CD4-positive, alpha-beta T cell treated with Interleukin-17A for 4 hours (primary cell): ENCODE measurements at places on chromosomes 3 and 15.

GRCh38 chr15:23877502-23878412 is 190.7 kb upstream of the NDN start:
- no peak for DNase-seq

- DNase-seq = no peak
These were observed 55.1 kb downstream of the CD47 start for GRCh38 chr3:108035751-108036150.

- DNase-seq = no peak
These were observed 169.5 kb downstream of the TNIK start for GRCh38 chr3:171290680-171291079.

GRCh38 chr3:8650583-8651416 is 6.2 kb upstream of the SSUH2 start:
- DNase-seq = no peak

- no peak for DNase-seq
These were observed 682.1 kb downstream of the MECOM start for GRCh38 chr3:168981396-168981795.

GRCh38 chr15:40064231-40064894 is 25.4 kb upstream of the SRP14 start:
- peak; percentile 35 for DNase-seq

- DNase-seq = no peak
These were observed 6.3 kb upstream of the TRIM59 start for GRCh38 chr3:160455846-160456245.

GRCh38 chr15:35089551-35089950 is 4.5 kb upstream of the NANOGP8 start:
- no peak for DNase-seq

DNA sequence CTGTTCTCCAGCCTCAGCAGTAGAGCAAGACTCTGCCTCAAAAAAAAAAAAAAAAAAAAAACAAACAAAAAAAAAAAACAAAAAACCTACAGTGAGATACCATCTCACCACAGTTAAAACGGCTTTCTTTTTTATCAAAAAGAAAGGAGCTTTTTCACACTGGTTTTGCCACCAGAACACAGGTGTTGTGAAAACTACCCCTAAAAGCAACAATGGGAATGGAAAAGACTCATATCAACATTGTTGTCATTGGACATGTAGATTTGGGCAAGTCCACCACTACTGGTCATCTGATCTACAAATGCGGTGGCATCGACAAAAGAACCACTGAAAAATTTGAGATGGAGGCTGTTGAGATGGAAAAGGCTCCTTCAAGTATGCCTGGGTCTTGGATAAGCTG is 24.8 kb upstream of the SLC25A38 start:
- DNase-seq = no peak
